ENCODE measurements at places on chromosomes 7 and 10.

- DNase-seq, result no peak
These were observed 2.4 kb downstream of the RBM20 start for GRCh38 chr10:110646417-110647135.

DNA sequence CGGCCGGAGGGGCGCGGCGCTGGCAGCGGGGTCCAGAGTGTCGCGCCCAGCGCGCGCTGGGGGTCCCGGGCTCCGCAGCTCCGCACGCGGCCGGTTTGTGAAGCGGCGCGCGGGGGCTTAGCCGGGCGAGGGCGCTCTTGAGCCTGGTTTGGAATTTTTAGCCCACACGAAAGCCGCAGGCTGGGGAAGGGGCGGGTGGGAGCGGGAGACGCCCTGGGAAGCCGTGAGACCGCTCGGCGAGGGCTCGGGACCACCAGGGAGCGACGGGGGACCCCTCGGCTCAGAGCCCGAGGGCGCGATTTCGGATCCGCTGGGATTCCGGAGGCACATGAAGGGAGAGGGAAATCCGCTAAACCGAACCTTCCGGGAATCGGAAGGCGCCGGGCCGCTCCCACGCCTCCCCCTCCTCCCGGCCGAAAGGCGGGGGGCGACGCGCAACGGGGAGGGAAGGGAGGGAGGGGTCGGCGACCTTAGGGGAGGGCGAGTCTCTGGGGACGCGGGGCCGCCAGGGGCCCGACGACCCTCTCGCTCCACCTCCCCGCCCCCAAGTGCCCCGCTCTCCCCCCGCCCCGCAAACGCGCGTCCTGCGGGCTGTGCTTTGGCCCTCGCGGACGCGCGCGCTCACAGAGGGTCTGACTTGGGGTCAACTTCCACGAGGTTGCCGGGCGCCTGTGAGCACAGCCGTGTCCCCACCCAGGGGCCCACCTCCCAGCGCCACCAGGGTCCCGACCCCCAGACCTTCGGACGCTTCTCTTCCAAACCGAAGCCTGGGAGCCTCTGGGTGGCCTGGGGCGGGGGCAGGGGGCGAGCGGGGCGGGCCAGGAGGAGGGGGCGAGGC lies 5.1 kb upstream of the ELFN1 start:
- DNase-seq, result peak; percentile 42

GRCh38 chr10:30827531-30828120 lies 198.1 kb upstream of the LYZL2 start:
- DNase-seq, result no peak

GRCh38 chr7:518630-519483 lies 789 bp downstream of the PDGFA start:
- DNase-seq, result peak; percentile 80

DNA sequence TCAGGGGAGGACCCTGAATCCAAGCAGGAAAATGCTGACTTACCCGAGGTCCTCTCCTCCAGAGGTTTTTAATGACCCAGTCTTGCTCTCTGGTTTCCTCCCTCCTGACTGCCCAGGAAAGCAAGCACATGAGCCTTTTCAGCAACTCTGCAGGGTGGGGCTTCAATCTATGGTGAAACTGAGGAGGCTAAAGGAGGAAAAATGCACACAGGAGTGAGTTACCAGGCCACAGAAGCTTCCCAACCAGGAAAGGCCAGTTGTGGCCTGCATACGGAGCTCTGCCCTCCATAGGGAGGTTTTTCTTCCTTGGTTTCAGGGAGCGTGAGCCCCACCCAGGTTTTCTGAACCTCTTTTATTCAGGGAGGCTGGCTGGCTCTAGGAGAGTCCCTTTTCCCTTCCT lies 14.1 kb upstream of the DLG5 start:
- no peak for DNase-seq

DNA sequence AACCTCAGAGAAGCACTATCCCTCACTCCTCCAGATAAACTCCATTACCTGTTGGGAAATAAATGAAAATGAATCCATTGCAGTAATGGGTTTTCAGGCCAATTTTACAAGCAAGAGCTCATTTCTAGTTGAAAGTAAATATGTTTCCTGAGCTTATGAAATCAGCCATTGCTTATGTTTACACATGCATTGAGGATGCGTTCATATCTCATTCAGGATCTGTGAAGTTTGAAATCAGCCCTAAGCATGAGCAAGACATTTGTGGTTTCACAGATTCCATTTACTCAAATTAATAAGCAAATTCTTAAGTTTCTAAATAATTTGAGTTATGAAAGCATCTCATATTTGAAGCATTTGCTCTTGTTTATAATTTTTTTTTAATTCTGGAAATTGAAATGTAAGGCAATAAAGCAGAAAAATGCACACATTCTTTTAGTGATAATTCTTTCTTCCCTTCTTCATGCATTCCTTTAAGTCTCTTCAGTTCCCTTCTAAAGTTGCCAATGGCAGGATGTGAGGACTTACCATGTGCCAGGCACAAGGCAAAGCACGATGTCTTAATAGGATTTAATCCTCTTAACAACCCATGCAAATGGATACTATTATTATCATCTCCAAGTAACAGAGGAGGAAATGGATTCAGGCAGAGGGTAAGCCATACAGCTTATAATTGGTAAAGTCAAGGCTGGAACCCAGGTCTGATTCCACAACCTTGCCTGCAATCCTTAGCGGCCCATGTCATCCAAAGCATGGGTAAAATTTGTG lies 35.0 kb upstream of the CTTNBP2 start:
- no peak for DNase-seq

- no peak for DNase-seq
These were observed 35.9 kb downstream of the ADCY1 start for GRCh38 chr7:45610019-45610418.

GRCh38 chr7:105871142-105871541 lies 5.3 kb downstream of the ATXN7L1 start:
- no peak for DNase-seq

GRCh38 chr7:47475880-47476227 lies 106.1 kb downstream of the TNS3 start:
- DNase-seq, result no peak

DNA sequence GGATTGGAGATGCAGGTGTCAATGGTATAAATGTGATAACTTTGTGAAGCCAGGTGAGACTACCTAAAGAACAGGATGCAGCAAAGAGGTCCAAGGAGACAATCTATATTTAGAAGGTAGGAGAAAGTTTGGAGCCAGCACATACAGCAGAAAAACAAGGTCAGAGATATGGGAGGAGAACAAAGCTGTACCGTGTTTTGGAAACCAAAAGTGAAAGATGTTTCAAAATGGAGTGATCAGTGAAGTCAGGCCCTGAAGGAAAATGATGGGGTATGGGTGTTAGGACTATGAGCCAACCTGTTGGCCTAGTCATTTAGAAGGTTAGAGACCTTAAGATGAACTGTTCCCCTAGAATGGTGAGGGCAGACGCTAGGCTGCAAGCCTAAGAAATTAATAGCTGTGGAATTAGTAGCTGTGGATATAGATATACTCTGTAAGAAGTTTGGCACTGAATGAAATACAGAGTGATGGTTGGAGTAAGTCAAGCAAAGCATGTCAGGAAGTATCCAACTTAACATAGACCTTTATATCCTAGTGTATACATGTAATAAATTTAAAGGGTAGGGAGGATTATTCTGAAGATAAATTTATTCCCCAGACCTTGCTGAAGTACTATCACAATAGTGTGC lies 149.8 kb upstream of the WNT16 start:
- no peak for DNase-seq

GRCh38 chr10:63376560-63377304 lies 89.0 kb downstream of the JMJD1C start:
- no peak for DNase-seq

- DNase-seq, result no peak
These were observed 391.2 kb downstream of the ANKRD7 start for GRCh38 chr7:118615681-118616080.

GRCh38 chr7:139597028-139597427 lies 73.5 kb downstream of the CLEC2L start:
- DNase-seq, result no peak

GRCh38 chr10:82661701-82662100 lies 786.7 kb downstream of the NRG3 start:
- DNase-seq, result no peak

DNA sequence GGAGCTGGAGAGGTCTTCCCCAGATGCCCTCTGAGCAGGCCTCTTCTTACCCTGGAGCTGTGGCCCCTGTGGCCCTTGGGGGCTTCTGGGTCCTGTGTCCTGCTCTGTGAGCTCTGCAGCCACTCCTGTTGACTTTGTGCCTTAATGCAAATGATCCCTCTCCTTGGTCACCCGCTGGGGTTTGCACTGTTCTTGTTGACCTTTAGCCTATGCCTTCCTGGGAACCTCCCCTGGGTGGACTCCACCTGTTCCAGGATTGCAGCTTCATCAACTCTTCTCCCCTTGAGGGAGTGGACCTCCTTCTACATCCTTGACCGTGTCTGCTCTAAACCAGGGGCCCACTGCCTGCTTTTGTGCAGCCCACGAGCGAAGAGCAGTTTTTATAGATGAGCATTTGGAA lies 58.6 kb upstream of the CTBP2 start:
- no peak for DNase-seq

GRCh38 chr7:154864523-154864891 lies 138.4 kb downstream of the PAXIP1 start:
- no peak for DNase-seq

DNA sequence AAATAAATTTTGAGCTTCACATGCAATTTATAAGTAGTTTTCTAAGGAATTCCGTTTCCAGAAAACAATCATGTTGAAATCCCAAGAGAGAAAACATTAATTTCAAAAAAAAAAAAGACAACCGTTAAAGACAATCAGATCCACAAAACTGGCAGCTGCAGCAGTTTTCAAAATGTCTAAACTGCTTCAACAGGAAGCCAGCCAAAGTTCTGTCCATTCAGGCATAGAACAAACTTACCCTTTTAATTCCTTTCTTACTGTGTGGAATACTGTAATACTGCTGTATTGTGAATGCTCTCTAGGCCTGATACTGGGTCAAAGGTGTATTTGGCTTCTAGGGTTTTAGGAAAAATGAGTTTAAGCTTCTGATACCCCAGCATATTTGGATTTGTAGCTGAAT lies 31.6 kb downstream of the HOXA1 start:
- no peak for DNase-seq

DNA sequence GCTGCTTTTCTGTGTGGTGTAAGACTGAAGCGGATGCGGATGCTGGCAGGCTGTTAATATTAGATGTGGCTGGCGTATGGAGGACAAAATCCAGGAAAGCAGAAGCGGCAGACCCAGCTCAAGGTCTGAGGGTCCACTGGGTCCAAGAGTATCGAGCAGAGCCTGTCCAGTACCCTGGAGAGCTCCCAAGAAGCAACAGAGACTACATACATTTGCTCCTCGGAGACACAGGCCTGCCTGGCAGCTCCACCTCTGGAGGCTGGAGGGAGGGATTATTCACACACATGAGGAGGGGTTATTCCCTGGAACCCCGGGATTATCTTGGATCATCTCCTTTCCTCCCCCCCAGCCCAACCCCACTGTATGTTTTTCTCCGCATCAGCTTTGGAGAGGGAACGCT lies 31.3 kb upstream of the LOXL4 start:
- no peak for DNase-seq

DNA sequence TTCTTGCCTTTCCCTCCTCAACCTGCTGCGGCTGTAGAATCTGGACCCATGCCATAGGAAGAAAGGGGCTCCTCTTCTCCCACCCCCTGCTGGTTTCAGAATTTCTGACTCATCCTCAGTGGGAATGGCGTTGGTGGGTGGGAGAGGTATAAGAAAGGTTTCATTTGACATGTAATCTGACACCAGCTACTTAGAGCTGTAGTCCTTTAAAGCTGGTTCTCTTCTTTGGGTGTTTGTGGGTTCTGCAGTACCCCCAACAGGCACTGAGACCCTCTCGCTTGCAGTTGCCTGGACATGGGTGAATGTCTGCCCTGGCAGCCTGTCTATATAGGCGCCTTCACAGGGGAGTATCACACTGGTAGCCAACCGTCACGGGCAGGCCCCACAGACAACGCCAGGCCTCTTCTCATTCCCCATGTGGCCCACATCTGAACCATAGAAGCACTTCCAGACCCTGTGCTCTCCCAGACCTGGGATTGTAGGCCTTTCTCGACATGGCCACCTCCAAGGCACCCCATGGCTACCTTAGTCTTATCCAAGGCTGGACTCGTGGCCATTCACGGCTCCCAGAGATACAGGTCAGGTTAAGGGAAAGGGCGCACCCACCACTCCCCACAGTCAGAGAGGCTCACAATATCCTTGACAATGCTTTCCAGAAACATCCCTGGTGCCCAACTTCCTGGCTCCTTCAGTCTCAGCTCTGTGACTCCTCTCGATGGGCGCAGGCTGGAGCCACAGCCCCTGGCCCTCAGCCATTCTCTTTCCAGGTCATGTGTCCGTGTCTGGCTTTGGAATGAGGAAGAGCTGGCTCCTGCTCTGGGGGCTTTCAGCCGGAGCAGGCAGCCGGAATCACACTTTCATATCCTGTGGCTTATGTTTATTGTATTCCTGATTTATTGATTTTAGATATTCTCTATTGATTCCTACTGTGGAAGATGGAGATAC lies 17.5 kb downstream of the ZNF862 start:
- peak; percentile 65 for DNase-seq

DNA sequence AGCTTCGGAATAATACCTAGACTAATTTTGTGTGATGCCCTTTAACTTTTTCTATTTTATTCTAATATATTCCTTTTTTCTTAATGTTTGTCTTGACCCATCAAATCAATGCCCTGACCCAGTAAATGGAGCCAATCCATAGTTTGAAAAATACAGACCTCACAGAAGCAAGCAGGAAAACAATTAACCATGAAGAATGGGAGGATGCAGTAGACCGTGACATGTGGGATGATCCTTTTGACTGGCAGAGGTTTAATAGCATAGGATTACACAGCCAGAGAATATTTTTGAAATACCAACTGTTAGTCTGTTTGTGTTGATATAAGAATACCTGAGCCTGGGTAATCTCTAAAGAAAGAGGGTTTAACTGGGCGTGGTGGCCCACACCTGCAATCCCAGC lies 142.6 kb upstream of the NEBL start:
- no peak for DNase-seq

DNA sequence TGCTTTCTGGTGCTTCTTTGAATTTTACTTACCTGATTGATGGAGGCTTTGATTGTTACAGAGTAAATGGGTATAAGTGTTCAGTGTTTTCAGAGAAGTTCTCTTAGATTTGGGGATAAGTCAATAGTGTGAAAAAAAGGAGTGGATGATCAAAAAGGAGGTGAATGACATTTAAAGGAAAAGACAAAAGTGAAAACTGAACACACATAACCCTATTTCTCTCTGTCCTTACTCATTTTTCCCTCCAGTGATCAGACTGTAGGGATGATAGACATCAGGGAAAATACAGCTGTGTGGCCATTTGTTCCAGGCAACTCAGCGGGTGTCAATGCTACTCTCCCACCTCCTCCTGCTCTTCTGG lies 278 bp downstream of the CPA2 start:
- no peak for DNase-seq

GRCh38 chr7:18889436-18889835 lies 228.0 kb downstream of the TWIST1 start:
- DNase-seq, result no peak

DNA sequence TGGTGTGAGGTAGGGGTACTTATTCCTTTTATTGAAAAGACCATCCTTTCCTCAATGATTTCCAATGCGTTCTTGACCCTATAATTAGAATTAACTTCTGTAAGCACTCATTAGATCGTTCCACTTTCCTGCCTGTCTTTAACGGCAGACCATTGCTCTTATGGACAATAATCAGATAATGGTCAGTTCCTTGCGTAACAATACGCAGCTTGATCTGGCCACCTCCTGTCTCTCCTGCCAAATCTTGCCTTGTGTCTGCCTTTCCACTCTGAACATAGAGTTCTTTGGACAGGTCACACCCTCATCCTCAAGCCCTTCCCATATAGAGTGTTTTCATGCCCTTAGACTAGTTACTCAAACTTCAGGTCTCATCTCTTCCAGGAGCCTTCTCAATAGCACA lies 2.4 kb upstream of the WIPI2 start:
- no peak for DNase-seq
